ENCODE measurements at places on chromosomes 3 and 15.

- DNase-seq = no peak
These were observed 51.3 kb downstream of the TIPARP start for GRCh38 chr3:156725682-156726081.

- no peak for DNase-seq
These were observed 388.2 kb downstream of the OTOL1 start for GRCh38 chr3:161884830-161885229.

- DNase-seq = no peak
These were observed 33.9 kb upstream of the PLXNA1 start for GRCh38 chr3:126948980-126949535.

- no peak for DNase-seq
These were observed 67.6 kb upstream of the HACD2 start for GRCh38 chr3:123652342-123652984.

- no peak for DNase-seq
These were observed 26.4 kb downstream of the PEAK1 start for GRCh38 chr15:77393471-77393840.

- DNase-seq = no peak
These were observed 23.6 kb downstream of the PRR20G start for GRCh38 chr3:127264292-127264691.

DNA sequence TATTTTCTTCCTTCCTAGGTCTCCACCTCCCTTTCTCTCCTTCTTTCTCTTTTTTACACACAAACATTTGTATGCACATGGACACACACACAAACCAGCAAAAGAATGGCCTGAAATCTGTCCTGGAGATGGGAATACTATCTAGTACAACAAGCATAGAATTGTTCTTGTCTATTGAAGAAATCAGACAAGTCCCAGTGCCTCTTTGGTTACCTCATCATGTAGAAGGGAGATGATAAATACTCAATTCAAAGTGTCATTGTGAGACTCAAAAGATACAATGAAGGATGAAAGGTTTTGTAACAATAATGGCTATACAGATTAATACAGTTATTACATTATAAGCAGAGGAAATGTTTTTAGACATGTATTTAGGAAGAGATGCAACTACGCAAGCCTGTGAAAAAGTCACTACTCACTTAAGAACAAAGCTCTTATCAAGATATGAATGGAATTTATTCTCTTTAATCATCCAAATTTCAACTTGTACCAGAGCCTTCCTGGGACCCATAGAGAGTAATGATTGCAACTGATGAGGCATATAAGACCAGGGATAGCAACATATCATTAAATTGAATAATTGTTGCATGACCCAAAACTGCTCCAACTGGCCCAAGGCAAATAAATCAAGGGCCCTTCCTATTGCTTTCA, 43.2 kb downstream of the P3H2 start:
- DNase-seq = no peak

DNA sequence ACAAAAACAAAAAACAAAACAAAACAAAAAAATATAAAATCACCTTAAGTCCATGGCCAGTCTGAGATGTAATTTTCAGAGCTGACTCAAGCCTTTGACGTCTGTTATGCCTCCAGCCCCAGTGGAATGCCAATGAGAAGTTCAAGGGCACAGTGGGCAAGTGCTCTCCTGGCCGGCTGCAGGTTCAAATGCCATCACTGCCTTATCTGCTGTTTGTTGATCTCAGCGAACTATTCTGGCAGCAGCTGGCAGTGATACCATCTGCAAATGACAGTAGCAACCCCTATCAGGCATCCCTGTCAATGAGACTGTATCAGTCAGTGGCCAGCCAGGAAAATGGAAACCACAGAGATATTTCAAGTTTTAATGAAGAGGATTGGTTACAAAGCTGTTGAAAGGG, 10.8 kb upstream of the PDE8A start:
- no peak for DNase-seq

DNA sequence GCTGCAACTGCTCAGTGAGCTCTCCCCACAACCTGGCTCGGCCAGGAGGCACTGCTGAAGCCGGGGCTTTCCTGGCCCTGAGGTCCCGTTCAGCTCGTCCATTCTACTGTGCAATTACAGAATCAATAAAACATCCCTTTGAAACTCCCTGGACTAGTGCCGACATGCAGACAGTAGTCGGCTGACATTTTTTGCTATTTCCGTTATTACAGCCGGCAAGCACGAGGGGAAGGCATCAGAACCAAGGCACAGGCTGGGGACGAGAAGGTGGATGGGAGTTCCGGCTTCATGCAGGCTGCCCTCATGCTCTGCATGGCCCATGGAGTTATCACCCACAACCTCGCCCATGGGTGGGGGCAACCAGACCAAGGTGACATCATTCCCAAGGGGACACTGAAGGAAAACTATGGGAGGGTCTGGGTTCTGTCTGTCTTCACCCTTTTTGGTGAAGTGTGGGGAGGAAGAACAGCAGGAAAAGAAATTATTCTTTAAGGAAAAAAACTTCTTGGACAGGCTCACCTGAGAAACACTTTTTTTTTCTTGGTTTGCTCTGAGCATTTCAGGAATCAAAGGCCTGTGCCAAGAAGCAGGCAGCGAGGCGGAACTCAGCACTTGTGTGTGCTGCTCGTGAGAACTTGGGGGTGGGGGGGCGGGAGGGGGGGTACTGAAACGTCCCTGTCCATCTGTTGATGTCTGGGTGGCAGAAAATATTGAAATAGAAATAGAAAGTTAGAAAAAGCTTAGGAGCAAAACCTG, 154.5 kb downstream of the FOXP1 start:
- DNase-seq = no peak

DNA sequence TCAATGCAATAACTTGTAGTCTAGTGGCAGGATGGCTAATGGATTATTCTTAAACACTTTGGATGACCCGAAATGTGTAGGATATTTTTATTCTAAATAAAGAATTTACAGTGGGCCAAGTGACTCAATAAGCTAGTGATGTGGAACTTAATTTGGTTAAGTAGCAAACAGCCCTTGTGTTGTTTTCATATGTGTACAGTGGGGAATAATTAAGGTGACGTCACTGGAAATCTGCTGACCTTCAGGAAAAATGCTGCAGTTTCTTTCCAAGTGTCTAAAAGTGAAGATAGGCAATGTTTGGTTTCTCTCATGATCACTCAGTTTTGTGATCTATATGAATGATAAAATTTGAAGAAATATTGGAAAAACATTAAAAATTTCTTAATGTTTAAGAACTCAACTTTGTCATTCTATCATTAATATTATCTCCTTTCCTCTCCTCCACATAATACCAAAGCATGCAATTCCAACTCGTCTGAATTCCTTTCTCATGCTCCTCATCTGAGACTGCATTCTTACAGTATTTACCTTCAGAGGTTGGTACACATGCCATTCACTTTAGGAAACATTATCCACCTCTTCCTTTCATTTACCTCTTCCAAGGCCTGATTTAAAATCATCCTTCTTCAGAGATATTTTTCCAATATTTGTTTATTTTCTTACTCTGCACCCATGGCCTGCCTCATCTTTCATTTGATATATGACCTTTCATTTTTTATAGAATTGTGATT, 414.6 kb upstream of the ARPP21 start:
- no peak for DNase-seq
